Fibroblast of the aortic adventitia (primary cell): ENCODE measurements at places on chromosomes 1 and 21.

DNA sequence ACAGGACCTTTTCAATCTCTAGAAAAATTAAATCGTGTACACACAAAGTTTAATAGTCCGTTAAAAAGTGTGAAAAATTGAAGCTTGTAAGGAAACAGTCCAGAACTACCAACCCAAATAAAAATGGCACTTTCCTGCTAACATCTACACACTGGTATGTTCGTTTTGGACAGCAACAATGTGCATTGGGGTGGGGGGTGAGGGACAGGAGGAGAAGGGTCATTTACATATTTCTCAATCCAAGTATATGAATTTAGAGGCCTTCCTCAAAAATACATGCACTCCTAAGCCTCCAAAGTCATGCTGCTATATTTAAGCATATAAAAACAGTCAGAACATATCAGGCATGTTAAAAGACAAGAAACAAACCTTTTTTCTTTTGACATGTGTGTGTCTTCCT is 2.5 kb downstream of the PPP1R15B start:
- DNase-seq = peak; percentile 12

DNA sequence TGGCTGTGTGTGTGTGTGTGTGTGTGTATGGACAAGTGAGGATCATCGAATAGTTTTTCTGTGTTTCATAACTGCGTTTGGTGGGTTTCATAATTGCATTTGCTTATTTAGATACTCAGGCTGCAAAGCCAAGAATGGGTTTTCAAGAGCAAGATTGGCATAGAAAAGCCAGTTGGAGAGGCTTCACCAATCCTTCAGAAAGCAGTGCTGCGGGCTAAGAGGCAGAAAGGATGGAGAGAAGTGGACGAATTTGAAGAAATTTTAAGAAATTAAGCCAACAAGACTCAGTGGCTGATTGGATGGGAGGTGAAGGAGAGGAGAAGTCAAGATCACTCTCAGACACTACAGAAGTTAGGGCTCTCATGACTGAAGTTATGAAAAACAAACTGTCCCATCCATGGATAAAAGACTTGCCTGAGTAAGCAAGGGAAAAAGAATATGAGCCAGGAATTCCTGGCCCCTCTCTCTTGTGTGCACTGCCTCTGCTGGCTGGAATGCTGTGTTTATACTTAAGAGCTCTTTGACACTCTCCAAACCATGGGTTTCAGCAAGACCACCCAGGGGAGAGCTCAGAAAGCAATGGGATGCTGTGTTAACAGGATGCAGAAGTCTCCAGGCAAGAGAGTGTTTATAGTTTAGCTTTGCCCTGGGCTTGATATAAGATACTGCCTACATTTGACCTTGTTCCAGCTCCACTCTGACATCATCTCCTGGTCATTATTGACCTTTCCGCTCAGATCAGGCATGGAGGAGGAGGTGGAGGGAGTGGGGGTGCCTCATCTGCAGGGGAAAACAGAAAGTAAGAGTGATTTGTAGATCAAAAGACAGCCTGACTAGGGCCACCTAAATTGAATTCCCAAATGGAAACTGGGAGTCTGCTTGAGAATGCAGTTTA is 232.0 kb upstream of the PLXNA2 start:
- peak; percentile 15 for DNase-seq

- DNase-seq = peak; percentile 77
These were observed 8.8 kb upstream of the ADAR start for GRCh38 chr1:154616659-154617345.

DNA sequence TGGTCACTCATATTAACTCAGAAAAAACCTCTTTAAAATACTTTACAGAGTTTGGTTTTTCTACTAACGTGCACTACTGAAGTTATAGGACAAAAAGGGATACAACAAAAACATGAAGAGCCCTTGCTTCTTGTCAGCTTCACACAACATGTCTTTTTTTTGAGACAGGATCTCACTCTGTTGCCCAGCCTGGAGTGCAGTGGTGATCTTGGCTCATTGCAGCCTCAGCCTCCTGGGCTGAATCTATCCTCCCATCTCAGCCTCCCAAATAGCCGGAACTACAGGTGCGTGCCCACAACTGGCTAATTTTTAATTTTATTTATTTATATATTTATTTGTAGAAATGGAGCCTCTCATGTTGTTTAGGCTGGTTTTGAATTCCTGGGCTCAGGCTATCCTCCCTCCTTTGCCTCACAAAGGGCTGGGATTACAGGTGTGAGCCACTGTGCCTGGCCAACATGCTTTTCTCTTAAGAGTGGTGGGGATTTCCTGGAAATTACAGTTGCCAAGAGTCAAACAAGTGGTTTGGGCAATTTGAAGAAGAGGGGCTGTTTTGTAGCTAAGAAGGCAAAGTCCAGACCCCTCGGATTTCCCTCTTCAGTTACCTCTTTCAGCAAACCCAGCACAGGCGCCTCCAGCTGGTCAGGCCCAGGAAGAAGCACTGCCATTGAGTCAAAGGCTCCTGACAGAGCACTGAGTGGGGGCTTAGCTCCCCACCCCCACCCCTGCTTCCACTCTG is 6.4 kb upstream of the SMPDL3B start:
- no peak for DNase-seq

DNA sequence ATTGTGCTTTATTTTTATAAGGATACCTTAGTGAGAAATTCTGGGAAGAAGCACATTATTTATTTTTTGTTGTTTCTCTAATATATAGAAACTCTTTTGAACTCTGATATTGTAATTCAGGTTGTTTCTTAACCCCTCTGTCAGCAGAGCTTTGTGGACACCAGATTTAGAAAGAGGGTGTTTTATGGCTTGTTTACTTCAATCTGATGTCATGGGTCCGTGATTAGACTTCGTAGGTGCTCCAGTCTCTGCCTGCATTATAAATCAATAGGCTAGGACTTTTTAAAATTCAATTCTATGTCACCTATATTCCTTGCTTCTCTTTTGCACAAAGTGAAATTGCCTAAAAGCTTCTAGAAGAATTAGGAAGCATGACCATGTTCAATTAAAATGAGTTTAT is 47.3 kb upstream of the CCDC190 start:
- no peak for DNase-seq

GRCh38 chr1:236465231-236465958 is 58.4 kb upstream of the LGALS8 start:
- no peak for DNase-seq

GRCh38 chr21:34743831-34744230 is 75.0 kb downstream of the CLIC6 start:
- peak; percentile 93 for DNase-seq

DNA sequence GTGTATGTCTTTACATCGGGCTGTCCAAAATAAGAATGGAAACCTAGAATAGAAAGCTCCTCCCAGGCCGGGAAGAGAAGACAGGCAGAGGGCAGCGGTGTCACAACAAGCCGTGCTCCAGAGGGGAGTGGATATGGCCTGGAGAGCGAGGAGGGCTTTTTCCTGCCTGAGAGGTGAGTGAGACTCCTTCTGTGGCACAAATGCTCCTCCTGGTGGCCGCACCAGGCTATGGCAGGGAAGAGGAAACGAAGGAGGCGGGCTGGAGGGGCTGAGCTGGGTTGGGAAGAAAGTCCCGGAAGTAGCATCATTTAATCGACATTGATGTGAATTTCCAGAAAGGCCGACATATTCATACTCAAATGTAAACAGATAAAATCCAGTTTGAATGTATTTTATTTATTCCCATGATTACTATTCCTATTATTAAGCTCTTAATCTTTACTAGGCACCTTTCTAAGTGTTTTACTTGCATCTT is 54.7 kb downstream of the MEF2D start:
- peak; percentile 81 for DNase-seq

DNA sequence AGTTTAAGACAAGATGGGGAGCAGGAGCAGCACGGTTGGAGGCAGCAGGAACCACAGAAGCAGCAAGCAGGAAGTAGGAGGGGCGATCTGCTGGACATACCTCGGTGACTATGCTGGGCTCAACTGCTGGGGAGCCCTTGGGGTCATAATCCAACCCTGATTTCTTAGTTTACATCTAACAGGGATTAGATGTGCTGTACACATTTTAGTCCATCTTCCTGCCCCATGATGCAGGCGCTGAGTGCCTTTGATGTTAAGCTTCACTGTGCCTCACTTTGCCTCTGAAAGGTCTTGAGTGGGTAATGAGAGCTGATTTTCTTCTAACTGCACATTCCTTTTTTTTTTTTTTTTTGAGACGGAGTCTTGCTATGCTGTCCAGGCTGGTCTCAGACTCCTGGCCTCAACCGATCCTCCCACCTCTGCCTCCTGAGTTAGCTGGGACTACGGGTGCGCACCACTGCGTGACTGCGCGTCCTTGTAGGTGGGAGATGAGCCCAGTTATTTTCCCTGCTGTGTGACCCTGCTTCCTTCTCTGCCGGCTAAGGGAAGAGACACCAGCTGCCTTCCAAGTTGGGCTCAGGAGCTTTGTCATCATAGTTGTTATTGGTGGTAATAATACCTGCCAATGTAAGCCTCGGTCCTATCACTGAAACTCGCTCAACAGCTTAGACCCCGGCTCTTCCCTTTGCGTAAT is 1.1 kb upstream of the RCAN3 start:
- no peak for DNase-seq

GRCh38 chr1:75492011-75492410 is 118.9 kb downstream of the SLC44A5 start:
- DNase-seq = no peak

DNA sequence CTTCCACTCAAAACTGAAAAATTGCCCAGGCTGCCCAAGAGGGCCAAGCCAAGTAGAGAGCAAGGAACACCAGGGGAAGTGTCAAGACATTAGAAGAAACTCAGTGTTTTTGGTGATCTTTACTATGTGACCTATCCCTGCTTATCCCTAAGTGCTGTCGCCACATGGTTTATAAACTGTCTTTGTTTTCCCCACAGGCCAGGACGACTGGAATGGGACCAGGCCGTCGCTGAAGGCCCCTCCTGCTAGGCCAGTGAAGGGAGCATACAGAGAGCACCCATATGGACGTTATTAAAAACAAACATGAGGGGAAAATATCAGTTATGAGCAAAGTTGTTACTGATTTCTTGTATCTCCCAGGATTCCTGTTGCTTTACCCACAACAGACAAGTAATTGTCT is 28.7 kb downstream of the KHDRBS1 start:
- no peak for DNase-seq

DNA sequence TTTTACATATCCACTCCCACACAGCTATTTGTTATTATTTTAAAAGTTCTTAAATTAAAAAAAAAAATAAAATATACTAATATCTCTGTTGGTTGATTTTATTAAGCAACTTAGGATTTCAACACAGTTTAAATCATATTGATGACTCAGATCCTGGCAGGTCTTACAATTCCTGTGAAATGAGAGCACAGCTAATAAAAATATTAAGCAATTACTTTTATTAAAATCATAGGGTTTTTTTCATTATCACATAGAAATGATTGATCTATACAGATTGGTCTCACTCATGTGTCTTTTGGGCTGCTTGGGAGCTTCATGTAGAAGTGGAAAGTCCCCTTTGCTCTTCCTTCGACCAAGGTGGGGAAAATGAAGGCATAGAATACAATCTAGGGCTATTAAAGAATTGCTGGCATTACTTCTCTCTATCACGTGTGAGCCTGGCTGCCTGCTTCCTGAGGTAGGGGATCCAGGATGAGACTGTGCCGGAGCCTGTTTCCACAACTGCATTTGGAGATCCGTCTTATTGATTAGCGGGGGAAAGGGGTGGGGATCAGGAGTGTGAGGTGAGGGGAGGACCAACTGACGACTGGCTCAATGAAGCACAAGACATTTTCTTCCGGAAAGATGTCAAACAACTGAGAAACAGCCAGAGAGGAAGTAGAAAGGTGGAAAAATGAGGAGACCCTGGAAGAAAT is 858.0 kb downstream of the USP25 start:
- DNase-seq = peak; percentile 90

DNA sequence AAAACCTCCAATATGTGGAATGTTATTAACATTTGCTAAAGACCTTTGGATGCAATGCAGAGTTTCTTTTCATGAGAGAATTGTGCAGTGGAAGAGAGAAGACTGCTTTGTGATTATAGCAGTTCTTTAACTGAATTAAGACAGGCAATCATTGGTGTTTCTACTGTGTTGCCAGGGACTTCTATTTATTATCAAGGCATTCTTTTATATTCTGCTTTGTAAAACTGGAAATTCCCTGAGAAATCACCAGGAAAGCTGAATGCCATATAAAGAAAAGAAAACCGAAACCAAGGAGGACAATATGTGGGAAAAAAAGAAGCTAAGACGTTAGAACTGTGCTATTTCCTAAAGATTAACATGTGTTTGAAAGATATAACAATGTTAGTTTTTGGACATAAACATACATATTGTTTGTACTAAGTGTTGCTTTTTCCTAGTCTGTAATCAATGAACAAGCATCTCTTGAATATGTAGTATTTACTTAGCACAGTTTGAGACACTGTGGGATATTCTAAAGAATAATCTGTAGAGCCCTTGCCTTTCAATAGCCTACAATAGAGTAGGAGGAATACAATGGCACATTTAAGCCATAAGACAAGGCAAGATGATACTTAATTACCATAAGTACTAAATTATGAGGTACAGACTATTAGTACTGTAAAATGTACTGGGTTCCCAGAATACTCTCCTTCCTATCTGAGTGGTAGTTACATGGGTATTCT is 47.1 kb downstream of the EXTL2 start:
- DNase-seq = peak; percentile 69

- no peak for DNase-seq
These were observed 5.0 kb downstream of the CLDN19 start for GRCh38 chr1:42735056-42735455.

GRCh38 chr21:44918581-44919033 is 2.1 kb downstream of the ITGB2 start:
- no peak for DNase-seq

GRCh38 chr1:173431304-173432045 is 45.7 kb upstream of the PRDX6 start:
- DNase-seq = peak; percentile 95

DNA sequence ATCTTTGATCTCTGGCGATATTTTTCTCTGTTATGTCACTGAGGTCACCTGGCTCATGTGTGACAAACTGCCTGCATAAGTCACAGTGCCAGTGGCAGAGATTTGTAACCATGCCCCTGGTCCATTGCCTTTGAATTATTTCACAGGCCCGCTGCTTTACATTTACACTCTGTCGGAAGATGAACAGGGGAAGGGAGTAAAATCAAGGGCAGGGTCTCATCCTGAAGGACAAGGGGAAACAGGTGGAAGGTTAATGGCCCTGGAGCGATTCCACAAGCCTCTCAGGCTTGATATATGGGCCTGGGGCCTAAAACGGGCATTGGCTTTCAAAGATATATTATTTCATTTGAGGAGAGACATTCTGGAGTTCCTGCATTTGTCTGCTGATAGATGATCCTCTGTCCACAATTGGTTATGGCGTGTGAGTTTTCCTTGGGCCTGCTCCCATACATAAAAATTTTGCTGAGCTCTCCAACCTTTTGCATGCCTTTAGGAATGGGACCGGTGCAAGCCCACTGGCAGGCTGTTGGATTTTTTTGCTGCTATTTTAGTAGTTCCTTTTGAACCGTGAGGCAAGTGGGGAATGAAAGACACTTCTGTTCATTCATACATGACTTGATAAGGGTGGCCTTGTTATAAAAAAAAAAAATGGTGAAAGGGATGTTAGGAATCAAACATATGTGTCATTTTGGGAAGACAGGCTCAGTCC is 51.9 kb downstream of the NR5A2 start:
- DNase-seq = no peak
